Activated T-helper 1 cell treated with anti-CD3 and anti-CD28 coated beads, Interleukin-12 subunit alpha, Interleukin-12 subunit beta, Interleukin-2, Interleukin-4 antibody, amounts not matched to agents 30 ng/mL and 10 ng/mL and 1 ng/mL, durations not matched to agents 14 hours and 24 hours and 36 hours (primary cell): ENCODE measurements at places on chromosomes 2 and 18. TPM values are rescaled to one million over a fixed set of nuclear protein-coding genes. Genes with fewer than 3 reads are reported as not detected.

RAB6C gene
- 0.07 TPM in 1 of 2 replicates, not detected in the other for total RNA-seq

DNAH7 gene
- not detected in 2 replicates for total RNA-seq

KCNG2 gene
- not detected in 2 replicates for total RNA-seq

DCDC2C gene
- total RNA-seq = not detected in 2 replicates

ELOA2 gene
- total RNA-seq = not detected in 2 replicates

TSPYL6 gene
- not detected in 2 replicates for total RNA-seq

UGT1A8 gene
- total RNA-seq = not detected in 2 replicates

RAB27B gene
- total RNA-seq = 0.10 and 0.21 TPM in 2 replicates
